T-helper 1 cell (primary cell): ENCODE measurements at places on chromosomes 16 and 17.
A peak's percentile ranks its signal among the peaks of the same experiment; 100 is the strongest.

- DNase-seq = no peak
Observed at GRCh38 chr16:49055824-49056545, 225.7 kb downstream of the CBLN1 start.

- DNase-seq = peak; percentile 68
Observed at GRCh38 chr17:79087428-79088143, 13.0 kb downstream of the ENGASE start.

GRCh38 chr17:78325076-78325687, 34.7 kb downstream of the SOCS3 start:
- DNase-seq = no peak

GRCh38 chr17:64779376-64780095, 117.4 kb upstream of the SMURF2 start:
- no peak for DNase-seq

GRCh38 chr16:85673529-85674417, 15.0 kb downstream of the GINS2 start:
- DNase-seq = no peak

GRCh38 chr16:24966634-24967033, 48.5 kb downstream of the ARHGAP17 start:
- no peak for DNase-seq

- DNase-seq = no peak
Observed at GRCh38 chr17:63537991-63538692, 12.1 kb upstream of the DCAF7 start.

DNA sequence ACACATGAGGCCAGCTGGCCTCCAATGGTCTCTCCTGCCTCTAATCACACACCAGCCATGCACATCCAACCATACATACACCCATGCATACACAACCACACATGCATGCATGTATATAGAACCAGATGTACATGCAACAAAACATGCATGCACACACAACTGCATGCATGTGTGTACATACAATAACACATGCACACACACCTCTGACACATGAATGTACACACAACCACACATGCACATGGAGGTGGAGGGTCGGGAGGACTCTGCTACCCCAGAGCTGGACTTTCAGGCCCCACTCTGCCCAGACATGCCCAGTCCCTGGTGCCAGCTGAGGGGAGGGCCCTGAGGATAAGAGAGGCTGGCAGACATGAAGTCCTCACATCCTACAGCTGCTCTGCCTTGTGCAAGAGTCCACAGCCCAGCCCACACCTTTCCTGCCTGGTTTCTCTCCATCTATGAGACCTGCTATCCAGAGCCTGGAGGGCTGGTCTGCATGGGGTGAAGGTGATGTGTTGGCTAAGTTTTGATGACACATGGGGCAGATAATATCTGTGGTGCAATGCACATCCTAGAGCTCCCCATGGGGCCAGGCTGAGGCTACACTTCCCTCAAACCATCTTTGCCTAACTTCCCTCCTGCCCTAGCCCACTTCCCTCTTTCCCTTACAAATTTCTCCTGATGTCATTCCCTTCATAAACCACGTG, 50.9 kb upstream of the SDK2 start:
- no peak for DNase-seq

GRCh38 chr16:79297296-79297695, 303.2 kb downstream of the MAF start:
- no peak for DNase-seq

- DNase-seq = no peak
Observed at GRCh38 chr16:79856581-79856980, 256.0 kb upstream of the MAF start.

DNA sequence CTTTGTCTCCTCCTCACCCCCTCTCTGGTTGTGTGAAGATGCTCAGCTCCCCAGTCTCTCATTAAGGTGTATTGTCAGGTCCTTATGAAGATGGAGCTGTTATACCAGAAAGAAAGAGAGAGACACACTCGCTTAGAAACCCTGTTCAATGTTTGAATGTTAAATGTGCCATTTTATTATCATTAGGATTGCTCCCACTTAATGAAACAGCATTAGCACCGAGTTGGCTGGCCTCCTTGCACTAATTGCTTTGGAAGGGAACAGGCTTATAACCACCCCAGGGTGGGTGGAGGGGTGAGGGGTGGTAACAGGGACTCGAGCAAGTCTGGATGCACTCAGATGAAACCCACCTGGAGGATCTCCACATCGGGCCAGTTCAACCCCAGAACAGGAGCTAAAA, 14.4 kb downstream of the PIPOX start:
- DNase-seq = no peak

DNA sequence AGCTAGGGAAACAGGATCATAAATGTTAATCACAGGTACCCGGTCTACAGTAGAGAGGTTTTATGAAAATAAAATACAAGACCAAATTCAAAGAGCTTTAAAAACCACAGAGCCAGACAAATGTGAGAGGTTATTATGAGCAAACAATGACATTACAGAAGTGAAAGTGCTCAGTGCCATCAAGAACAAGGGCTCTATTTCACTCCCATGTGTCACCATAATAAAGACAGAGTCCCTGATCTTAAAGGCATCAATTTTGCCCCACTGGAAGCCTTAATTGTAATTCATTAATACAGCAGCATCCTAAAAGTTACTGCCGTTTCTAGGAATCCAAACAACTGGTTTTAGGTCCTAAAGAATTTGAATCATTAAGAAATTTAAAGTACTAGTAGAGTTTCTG, 43.7 kb upstream of the CDRT4 start:
- no peak for DNase-seq

GRCh38 chr17:49795372-49795771, 6.9 kb downstream of the KAT7 start:
- DNase-seq = no peak

DNA sequence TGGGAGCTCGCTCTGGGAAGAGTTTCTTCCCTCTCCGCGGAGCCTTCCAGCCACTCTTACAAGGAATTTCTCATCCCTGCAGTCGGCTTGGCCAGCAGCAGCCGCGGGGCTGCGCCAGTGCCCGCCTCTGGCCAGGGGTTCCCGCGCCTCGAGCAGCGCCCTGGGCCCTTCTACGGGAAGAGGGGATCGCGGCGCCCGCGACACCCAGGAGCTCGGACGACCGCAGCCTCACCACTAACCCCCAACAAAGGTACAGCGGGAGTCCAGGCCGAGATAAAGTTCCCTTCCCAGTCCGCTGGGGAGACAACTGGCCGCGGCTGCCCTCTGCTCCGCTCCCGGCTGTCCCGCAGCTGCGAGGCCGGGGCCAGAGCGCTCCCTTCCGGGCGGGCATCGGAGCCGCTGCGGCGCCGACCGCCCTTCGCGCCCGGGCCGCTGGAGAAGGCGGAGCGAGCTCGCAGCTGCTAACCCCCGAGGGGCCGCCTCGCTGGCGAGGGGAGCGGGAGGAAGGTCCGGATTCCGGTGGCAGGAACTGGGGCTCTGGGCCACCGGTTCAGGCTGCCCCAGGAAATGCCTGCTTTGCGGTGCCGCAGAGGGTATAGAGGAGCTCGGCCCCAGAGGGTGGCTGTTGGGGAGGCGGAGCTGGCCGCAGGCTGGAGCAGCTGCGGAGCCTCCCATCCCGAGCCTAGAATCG, 3.6 kb upstream of the HS3ST3B1 start:
- DNase-seq = no peak

DNA sequence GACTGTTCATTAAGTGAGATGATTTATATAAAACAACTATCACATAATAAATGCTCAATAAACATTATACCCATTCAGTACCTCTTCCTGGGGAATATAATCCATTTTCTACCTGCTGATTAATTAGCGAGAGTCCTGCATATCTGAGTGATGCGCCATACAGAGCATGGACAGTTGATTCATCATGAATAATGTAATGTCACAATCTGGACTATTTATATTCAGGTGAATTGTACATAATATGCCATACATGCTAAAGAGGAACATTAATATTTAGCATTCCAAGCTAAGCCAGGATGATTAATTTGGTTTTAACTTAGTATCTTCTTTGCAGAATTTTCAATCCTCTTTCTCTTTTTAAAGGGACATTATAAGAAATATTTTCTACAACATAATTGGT, 362.0 kb upstream of the XYLT1 start:
- DNase-seq = no peak

DNA sequence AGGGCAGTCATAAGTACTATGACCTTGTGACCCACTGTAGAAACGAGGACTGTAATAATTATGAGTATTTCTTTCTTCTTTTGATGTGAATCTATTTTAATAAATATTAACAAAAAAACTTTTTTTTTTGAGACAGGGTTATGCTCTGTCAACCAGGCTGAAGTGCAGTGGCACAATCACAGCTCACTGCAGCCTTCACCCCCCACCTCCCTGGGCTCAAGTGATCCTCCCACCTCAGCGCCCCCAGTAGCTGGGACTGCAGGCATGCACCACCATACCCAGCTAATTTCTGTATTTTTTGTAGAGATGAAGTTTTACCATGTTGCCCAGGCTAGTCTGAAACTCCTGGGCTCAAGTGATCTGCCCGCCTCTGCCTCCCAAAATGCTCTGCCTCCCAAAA, 32.6 kb downstream of the SCPEP1 start:
- no peak for DNase-seq
